ENCODE measurements at places on chromosomes 2 and 18. TPM values are rescaled to one million over a fixed set of nuclear protein-coding genes. Genes with fewer than 3 reads are reported as not detected.

The CCDC102B gene
- total RNA-seq = 0.78 TPM

The DRC1 gene
- not detected for total RNA-seq

The ATG16L1 gene
- total RNA-seq = 31.0 TPM

The TXNDC2 gene
- not detected for total RNA-seq

The TMEM37 gene
- total RNA-seq = 11.0 TPM

The RPRM gene
- 16.2 TPM for total RNA-seq

The FBXO41 gene
- total RNA-seq = 14.3 TPM

The CENPA gene
- 30.9 TPM for total RNA-seq

The VSNL1 gene
- 108 TPM for total RNA-seq

The C2orf66 gene
- total RNA-seq = not detected

The ARHGAP28 gene
- total RNA-seq = 15.4 TPM

The NEU2 gene
- total RNA-seq = not detected

GRCh38 chr2:6741229-6741628 lies 124.5 kb downstream of the CMPK2 start:
- H3K27ac ChIP-seq = no peak overlapping the region
- H3K4me3 ChIP-seq = no peak overlapping the region
- no peaks in the 10 kb centered on the region for H3K36me3 ChIP-seq
- no peak for DNase-seq

GRCh38 chr2:164522561-164522981 lies 98.7 kb downstream of the GRB14 start:
- no peaks in the 10 kb centered on the region for H3K36me3 ChIP-seq
- H3K27ac ChIP-seq = no peak overlapping the region
- H3K27me3 ChIP-seq = no peaks in the 10 kb centered on the region
- no peak for DNase-seq
- no peak overlapping the region for H3K4me3 ChIP-seq
- H3K4me1 ChIP-seq = no peaks in the 10 kb centered on the region

DNA sequence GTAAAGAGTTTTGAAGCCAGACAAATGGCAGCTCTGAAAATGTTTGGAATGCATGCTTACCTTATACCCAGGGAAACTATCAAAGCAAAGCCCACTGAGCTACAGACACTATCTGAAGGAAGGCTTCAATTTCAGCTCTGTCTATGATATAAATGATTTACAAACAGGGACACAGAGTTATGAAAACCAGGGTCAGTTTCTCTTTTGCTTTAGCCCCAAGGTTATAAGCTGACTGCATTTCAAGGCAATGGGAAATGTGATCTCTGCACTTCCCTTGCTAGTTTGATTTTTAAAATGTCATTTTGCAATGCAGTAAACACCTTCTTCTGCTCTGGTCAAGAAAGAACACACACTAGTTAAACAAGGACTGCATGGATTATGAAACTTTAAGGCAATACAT lies 65.2 kb upstream of the CCDC195 start:
- no peak for DNase-seq
- no peaks in the 10 kb centered on the region for H3K36me3 ChIP-seq
- no peaks in the 10 kb centered on the region for H3K27me3 ChIP-seq

- DNase-seq = no peak
- peaks cover 4% of the 10 kb centered on the region for H3K4me1 ChIP-seq
- no peaks in the 10 kb centered on the region for H3K27me3 ChIP-seq
Measured at GRCh38 chr18:62710417-62710816, 4.9 kb upstream of the PHLPP1 start.

DNA sequence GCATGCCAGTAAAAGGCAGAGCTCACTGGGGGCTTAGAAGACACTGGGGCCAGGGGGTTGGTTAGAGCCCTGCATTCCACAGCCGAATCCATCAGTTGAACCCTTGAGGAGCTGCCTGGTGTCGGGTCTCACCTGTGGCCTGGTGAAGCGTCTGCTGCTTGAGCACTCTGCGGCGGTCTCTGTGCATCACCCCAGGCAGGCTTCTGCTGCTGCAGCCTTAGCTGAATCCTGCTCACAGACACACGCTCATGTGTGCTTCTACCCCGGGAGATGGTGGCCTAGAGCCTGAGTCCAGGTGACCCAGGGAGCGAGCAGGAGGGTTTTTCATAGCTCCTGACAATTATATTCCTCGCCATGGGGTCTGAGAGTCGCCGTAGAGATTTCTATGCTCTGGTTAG lies 192.1 kb downstream of the MGAT5 start:
- no peak for DNase-seq
- H3K27ac ChIP-seq = no peak overlapping the region
- H3K4me1 ChIP-seq = no peaks in the 10 kb centered on the region
- no peaks in the 10 kb centered on the region for H3K27me3 ChIP-seq
- no peaks in the 10 kb centered on the region for H3K36me3 ChIP-seq

- no peak overlapping the region for H3K4me3 ChIP-seq
- H3K27me3 ChIP-seq = no peaks in the 10 kb centered on the region
- DNase-seq = no peak
Measured at GRCh38 chr2:142944721-142945120, 67.3 kb downstream of the KYNU start.

- no peak overlapping the region for H3K27ac ChIP-seq
- no peak for DNase-seq
- H3K27me3 ChIP-seq = no peaks in the 10 kb centered on the region
Measured at GRCh38 chr18:56373601-56374000, 264.8 kb downstream of the TXNL1 start.

DNA sequence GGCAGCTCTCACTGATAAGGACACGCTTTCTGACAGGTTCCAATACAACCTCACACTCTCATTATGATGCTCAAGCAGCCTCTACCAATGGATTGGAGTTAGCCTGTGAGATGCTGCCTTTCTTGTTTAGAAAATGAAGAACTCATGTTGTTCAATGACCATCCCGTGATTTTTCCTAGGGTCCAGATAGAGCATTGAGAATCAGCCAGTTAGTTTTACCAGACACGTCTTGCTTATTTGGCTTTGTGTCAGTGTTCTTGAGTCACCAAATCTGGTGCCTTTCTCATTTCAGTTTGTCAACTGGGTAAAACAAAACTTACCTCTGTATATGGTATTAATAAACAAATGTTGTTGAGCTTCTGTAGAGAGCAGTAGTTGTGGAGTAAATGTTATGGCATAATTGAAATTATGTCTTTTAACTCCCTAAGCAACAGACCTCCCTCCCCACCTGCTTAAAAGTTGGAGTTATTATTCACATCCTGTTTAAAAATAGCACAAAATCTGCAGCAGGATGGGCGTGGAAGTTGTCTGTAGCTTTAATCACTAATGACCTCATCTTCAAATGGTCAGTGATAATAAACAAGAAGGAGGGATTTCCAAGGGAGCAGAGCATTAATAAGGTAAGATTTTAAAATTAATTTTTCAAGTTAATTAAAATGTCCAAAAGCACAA lies 167.3 kb downstream of the HRH4 start:
- H3K4me1 ChIP-seq = 0 out of 2 replicates have a peak, but pooled peaks cover 2% of the 10 kb centered on the region
- no peaks in the 10 kb centered on the region for H3K36me3 ChIP-seq
- DNase-seq = no peak
- no peak overlapping the region for H3K4me3 ChIP-seq

GRCh38 chr2:65129286-65129825 lies 550 bp downstream of the RAB1A start:
- no peaks in the 10 kb centered on the region for H3K36me3 ChIP-seq
- peak overlapping the region; percentile 90 for H3K4me3 ChIP-seq
- peak overlapping the region; percentile 83 for H3K27ac ChIP-seq

GRCh38 chr2:37283207-37283606 lies 41.4 kb downstream of the PRKD3 start:
- H3K27ac ChIP-seq = no peak overlapping the region
- no peaks in the 10 kb centered on the region for H3K4me1 ChIP-seq
- no peak for DNase-seq
- no peaks in the 10 kb centered on the region for H3K36me3 ChIP-seq
- no peaks in the 10 kb centered on the region for H3K27me3 ChIP-seq

GRCh38 chr2:209125291-209125690 lies 298.6 kb upstream of the MAP2 start:
- H3K27ac ChIP-seq = no peak overlapping the region
- DNase-seq = no peak
- no peak overlapping the region for H3K4me3 ChIP-seq
- H3K4me1 ChIP-seq = no peaks in the 10 kb centered on the region
- no peaks in the 10 kb centered on the region for H3K27me3 ChIP-seq

GRCh38 chr2:64448041-64448426 lies 5.9 kb upstream of the LGALSL start:
- DNase-seq = no peak
- H3K4me1 ChIP-seq = peaks cover 2% of the 10 kb centered on the region
- no peak overlapping the region for H3K4me3 ChIP-seq
- no peaks in the 10 kb centered on the region for H3K27me3 ChIP-seq
- no peak overlapping the region for H3K27ac ChIP-seq
- H3K36me3 ChIP-seq = no peaks in the 10 kb centered on the region

DNA sequence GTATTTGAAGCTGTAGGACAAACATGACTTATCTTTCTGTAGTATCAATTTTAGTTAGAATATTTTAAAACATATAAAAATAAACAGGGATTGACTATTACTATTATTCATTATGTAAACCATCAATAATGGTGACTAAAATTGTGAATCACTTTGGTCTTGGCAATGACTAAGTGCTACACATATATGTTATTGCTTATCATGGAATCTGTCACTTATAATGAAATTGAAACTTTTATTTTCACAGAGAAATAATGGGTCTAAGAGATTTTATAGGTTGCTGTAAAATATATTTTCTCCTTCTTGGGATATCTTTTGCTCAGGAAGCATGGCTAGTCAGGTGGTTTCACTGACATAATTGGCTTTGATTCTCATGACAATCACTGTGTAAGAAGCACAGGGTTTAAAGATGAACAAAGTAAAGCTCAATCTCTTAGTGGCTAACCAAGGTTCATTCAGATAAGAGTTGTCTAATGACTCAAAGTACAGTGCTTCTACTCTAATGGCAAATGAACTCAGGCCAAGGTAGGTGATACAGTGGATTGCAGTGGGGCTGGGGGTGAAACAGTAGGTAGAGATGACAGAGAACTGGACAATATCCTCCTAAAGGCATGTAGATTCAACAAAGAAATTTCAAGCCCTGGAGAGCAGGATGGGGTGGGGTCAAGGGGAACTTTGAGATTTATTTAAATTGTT lies 98.6 kb upstream of the FANCL start:
- no peaks in the 10 kb centered on the region for H3K4me1 ChIP-seq
- DNase-seq = no peak
- no peak overlapping the region for H3K27ac ChIP-seq
- H3K4me3 ChIP-seq = no peak overlapping the region
- no peaks in the 10 kb centered on the region for H3K27me3 ChIP-seq

- no peak for DNase-seq
- no peaks in the 10 kb centered on the region for H3K27me3 ChIP-seq
Measured at GRCh38 chr2:148599109-148599991, 45.2 kb upstream of the EPC2 start.

DNA sequence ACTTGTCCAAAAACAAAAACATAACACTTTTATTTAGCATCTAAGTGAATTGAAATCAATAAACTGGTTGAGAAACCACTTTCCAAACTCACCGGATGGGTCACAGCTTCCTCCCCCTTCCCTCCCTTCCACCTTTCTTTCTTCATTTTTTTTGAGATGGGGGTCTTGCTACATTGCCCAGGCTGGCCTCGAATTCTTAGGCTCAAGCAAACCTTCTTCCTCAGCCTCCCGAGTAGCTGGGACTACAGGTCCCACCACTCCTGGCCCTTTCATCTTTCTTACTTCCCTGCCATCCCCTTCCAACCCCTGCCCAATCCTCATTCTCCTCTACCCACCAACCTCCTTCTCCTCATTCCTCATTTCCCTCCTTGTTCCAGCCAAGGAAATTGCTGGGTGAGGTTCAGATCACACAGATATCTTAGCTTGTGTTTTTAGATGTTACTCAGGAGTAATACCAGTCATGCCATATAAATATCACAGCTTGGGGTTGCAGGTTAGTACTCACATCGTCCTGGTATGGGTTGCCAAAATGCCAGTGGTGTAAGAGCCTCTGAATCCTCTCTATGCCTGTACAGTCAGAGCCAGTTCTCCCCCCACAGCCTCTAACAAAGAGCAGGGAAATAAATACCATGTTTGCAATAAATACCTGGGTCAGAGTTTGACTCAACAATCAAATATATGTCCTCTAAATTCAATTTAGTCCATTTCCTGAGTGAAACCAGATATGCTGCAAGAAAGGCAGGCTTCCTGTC lies 132.7 kb upstream of the NDUFV2 start:
- DNase-seq = no peak
- H3K36me3 ChIP-seq = no peaks in the 10 kb centered on the region
- H3K27ac ChIP-seq = no peak overlapping the region
- no peaks in the 10 kb centered on the region for H3K27me3 ChIP-seq
- no peak overlapping the region for H3K4me3 ChIP-seq

DNA sequence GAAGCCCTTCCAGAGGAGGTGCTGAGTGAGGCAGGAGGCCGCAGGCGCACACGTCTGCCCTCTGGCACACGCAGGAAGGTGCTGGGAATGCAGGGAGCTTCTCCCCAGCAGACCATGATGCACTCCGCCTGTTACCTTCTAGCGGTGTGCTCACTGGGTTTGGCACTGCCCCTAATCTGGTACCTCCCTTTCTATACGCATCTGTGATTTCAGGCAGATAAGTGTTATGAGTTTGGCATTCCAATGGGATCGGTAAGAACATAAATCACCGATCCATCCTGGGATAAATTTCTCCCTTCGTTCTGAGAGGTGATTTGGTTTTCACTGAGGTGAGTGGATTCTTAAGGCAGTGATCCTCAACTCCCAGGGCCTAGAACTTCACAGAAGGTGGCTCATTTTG lies 34.6 kb downstream of the ODC1 start:
- H3K36me3 ChIP-seq = no peaks in the 10 kb centered on the region
- peaks cover 3% of the 10 kb centered on the region for H3K4me1 ChIP-seq
- no peak for DNase-seq
- no peak overlapping the region for H3K27ac ChIP-seq
- H3K4me3 ChIP-seq = no peak overlapping the region

DNA sequence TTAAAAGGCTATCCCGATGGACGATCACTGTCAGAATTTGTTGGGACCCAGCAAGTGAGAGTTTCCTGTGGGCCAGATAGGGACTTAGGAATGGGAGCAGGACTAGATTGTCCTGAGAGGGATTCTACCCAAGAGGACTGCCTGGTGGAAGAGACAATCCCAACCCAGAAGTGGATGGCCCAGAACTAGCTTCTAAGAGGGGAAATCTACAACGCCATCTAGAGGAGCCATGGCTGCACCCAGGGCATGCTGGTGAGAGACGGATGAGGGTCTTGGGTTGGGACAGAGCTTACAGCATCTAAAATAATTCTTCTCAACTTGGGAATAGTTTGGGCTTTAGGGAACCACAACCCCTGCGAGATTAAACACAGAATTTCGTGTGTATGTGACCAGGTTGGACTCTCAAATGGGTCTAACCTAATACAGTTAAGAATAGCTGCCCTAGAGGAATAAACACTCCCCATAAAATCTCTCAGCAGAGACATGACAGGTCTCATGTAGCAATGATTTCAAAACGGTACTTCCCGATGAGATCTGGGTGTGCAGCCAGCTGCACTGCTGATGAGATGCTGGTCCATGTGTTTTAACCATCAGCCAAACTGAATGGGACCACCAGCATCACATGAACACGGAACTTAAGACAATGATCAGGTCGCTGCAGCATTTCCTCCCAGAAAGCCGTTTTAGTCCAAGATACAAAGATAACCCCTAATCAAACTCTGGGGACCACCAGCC lies 50.8 kb downstream of the CCBE1 start:
- no peaks in the 10 kb centered on the region for H3K36me3 ChIP-seq
- no peak overlapping the region for H3K27ac ChIP-seq
- no peaks in the 10 kb centered on the region for H3K4me1 ChIP-seq
- no peak for DNase-seq
- no peak overlapping the region for H3K4me3 ChIP-seq

Data from H1 (cell line).